ENCODE measurements at places on chromosomes 7 and 10.

DNA sequence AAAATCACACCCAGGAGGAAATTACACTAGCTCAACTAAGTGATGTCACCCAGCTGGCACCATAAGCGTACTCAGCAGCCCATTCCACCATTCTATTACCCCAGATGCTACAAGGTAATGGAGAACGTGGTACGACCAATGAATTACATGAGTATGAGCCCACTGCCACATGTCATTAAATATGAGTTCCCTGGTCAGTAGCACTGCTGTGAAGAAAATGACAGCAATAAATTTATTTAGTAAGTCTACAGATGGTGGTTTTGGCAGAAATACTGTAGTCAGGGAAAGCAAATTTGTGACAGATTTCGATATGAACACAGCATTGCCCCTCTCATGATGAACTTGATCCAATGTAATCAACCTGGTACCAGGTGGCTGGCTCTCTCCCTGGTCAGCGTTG, 154.2 kb downstream of the VWC2 start:
- H3K4me3 ChIP-seq: no peak overlapping the region
- DNase-seq: no peak
- H3K36me3 ChIP-seq: peaks cover 1% of the 10 kb centered on the region
- H3K27me3 ChIP-seq: no peaks in the 10 kb centered on the region

DNA sequence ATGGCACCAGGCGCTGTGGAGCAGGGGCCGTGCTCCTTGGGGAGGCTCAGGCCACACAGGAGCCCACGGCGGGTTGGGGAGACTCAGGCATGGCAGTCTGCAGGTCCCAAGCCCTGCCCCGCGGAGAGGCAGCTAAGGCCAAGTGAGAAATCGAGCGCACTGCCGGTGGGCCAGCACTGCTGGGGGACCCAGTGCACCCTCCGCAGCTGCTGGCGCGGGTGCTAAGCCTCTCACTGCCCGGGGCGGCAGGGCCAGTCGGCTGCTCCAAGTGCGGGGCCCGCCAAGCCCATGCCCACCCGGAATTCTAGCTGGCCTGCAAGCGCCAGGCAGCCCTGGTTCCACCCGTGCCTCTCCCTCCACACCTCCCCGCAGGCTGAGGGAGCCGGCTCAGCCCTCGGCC, 57.1 kb downstream of the COL28A1 start:
- no peaks in the 10 kb centered on the region for H3K36me3 ChIP-seq
- no peak for DNase-seq
- no peak overlapping the region for H3K27ac ChIP-seq
- H3K27me3 ChIP-seq: no peaks in the 10 kb centered on the region
- H3K4me1 ChIP-seq: no peaks in the 10 kb centered on the region

DNA sequence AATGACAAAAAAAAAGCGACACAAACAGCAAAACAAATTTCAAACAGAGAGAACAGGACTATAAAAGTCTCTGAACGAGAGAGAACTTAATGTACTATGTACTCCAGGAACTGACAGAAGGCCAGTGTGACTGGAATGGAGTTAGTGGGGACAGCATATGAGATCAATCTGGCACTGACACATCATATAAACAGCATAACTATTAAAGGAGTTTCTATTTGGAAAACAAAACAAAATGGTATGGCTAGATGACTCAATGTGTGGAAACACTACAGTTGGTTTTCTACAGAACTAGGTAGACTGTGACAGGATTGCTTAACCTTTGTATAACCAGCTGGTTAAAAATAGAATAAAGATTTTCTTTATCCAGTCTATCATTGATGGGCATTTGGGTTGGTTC, 232.9 kb upstream of the KAT6B start:
- H3K4me1 ChIP-seq: peaks cover 38% of the 10 kb centered on the region
- peak overlapping the region; percentile 3 for H3K27ac ChIP-seq
- DNase-seq: no peak

- no peak overlapping the region for H3K27ac ChIP-seq
- no peaks in the 10 kb centered on the region for H3K36me3 ChIP-seq
- H3K4me1 ChIP-seq: no peaks in the 10 kb centered on the region
- DNase-seq: no peak
- H3K27me3 ChIP-seq: peaks cover 44% of the 10 kb centered on the region
These were observed 5.4 kb upstream of the PTF1A start for GRCh38 chr10:23186697-23187096.

- peaks cover 60% of the 10 kb centered on the region for H3K4me1 ChIP-seq
- peak; percentile 58 for DNase-seq
- peak overlapping the region; percentile 83 for H3K4me3 ChIP-seq
- no peaks in the 10 kb centered on the region for H3K27me3 ChIP-seq
These were observed 99.1 kb upstream of the PDGFA start for GRCh38 chr7:618539-619367.

- H3K4me1 ChIP-seq: peaks cover 9% of the 10 kb centered on the region
- H3K27ac ChIP-seq: no peak overlapping the region
- H3K4me3 ChIP-seq: no peak overlapping the region
- H3K36me3 ChIP-seq: no peaks in the 10 kb centered on the region
- no peak for DNase-seq
These were observed 242.6 kb upstream of the PITRM1 start for GRCh38 chr10:3415038-3415736.

GRCh38 chr7:4271716-4272015, 410.4 kb upstream of the FOXK1 start:
- H3K36me3 ChIP-seq: no peaks in the 10 kb centered on the region
- DNase-seq: no peak
- H3K27me3 ChIP-seq: peaks cover 5% of the 10 kb centered on the region
- H3K4me1 ChIP-seq: no peaks in the 10 kb centered on the region
- no peak overlapping the region for H3K27ac ChIP-seq

DNA sequence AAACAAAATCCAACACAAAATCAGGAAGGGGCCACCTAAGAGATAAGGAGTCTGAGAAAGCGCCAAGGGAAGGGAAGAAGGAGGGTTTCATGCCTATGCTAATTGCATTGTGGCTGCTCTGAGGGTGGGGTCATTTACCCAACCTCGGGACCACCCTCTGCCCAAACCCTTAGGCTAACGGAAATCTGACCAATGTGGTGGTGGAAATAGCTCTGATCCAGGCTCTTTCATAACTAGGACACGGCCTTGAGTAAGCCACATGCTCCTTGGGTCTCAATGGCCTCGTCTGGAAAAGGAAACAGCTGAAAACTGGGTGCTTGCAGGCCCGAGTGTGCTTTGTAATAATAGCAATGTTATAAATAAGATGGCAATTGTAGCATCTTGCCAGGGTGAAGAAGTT, 14.9 kb upstream of the SRGN start:
- peaks cover 13% of the 10 kb centered on the region for H3K4me1 ChIP-seq
- no peaks in the 10 kb centered on the region for H3K36me3 ChIP-seq
- no peak overlapping the region for H3K27ac ChIP-seq

GRCh38 chr10:71547876-71548846, 151.4 kb downstream of the CDH23 start:
- no peaks in the 10 kb centered on the region for H3K4me1 ChIP-seq
- H3K4me3 ChIP-seq: no peak overlapping the region
- H3K36me3 ChIP-seq: no peaks in the 10 kb centered on the region
- no peaks in the 10 kb centered on the region for H3K27me3 ChIP-seq
- H3K27ac ChIP-seq: no peak overlapping the region
- peak; percentile 25 for DNase-seq

- DNase-seq: no peak
- H3K36me3 ChIP-seq: peaks cover 78% of the 10 kb centered on the region
- H3K4me1 ChIP-seq: peaks cover 83% of the 10 kb centered on the region
These were observed 71.8 kb upstream of the GSDME start for GRCh38 chr7:24828891-24829661.
